Skeletal muscle tissue (tissue), 5 donors: ENCODE measurements at places on chromosomes 6 and 20. TPM values are rescaled to one million over a fixed set of nuclear protein-coding genes. Genes with fewer than 3 reads are reported as not detected.

The DEF6 gene
- 5.2 TPM for total RNA-seq

The SLC22A2 gene
- total RNA-seq = not detected

The SNAI1 gene
- 0.52 TPM for total RNA-seq

The SLC22A16 gene
- 1.0 TPM for total RNA-seq

The ZFP57 gene
- total RNA-seq = not detected

The ADGRB3 gene
- total RNA-seq = 3.1 TPM

The STMN3 gene
- total RNA-seq = 10.4 TPM

The SLC16A10 gene
- 40.7 TPM for total RNA-seq

The ULBP3 gene
- total RNA-seq = 1.0 TPM
